Ammon's horn (tissue), 1 donor: ENCODE measurements at places on chromosomes 12 and 14.

- no peak for DNase-seq
Observed at GRCh38 chr14:61106959-61107641, 126.1 kb downstream of the SLC38A6 start.

DNA sequence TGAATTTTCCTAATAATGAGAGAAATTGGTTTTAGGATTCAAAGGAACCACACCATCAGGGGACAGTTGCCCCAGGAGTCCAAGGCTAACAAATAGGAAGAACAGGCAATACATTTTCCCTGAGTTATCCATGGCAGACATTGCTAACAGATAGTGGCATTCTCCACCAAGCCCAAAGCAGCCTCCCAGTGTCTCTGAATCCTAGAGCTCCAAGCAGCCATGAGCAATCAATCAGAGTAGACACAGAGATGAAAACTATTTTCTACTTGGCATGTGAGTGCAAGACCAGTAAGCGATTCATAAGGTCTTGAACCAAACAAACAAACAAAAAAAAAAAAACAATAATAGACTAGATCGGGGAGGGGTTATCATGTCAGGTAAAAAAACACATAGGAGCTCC, 515.7 kb downstream of the MED13L start:
- no peak for DNase-seq

DNA sequence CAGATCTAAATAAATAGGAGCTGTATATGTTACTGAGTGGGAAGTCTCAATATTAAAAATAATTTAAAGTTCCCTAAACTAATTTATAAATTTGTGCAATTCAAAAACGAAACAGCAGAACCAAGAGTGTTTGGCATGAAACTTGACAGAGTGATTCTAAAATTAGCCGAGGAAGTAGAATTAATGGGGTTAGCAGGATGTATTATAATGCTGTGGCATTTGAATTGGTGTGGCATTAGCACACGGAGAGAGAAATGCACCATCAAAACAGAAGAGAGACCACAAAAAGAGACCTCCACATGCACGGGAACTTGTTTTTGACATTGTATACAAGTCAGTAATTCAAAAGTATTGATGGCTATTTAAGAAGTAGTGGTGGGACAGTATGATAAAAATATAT, 366.0 kb upstream of the RGS6 start:
- no peak for DNase-seq

DNA sequence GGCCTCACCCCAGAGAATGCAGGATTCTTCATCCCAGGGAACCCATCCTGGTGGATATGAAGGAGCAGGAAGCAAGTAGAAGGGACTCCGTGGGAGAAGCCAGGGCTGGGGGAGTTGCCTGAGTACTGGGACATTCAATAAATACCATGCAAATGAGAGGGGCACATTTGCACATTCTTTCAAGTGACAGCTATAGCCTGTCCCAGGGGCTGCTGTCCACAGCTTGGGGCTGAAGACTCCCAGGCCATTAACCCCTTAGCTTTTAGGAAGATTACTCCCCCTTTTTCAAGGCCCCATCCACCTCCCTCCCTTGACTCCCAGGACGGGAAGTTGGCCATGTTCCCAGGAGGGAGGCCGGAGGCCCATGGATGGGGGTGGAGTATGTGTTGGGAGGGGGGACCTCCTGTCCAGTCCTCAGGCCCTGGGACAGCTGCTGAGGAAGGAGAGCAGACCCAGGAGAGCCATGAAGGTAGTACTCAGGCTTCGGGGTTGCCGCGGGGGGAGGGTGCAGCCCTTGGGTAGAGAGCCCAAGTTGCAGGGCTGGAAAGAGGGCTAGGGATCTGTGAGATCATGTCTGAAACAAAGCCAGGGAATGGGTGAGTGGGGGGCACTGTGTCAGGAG, 974 bp upstream of the TNS2 start:
- peak; percentile 47 for DNase-seq

GRCh38 chr12:28328967-28329366, 138.7 kb downstream of the CCDC91 start:
- no peak for DNase-seq

DNA sequence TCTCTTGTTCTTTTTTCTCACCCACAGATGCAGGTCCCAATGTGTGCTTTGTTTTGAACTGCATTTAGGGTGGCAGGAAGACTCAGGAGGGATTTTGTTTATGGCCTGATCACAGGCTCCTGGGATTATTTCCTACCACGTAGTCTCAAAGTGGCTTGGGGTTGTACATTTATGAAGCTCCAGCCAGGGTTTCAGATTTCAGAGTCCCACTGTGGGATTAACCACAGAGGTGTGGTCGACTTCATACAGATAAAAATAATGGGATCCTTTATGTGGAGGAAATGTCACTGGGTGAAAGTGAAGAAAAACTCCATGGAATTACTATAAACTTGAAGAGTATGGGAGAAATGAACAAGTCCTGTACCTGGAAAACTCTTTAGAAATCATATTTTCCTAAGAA, 14.2 kb upstream of the PPP1R1A start:
- no peak for DNase-seq
